ENCODE measurements at places on chromosomes 6 and 20.

- peak; percentile 56 for DNase-seq
Measured at GRCh38 chr6:149896491-149896890, 1.4 kb downstream of the RAET1E start.

GRCh38 chr20:60341062-60341461 is 382.8 kb downstream of the CDH26 start:
- no peak for DNase-seq

GRCh38 chr20:4550740-4551139 is 171.0 kb upstream of the PRND start:
- no peak for DNase-seq

DNA sequence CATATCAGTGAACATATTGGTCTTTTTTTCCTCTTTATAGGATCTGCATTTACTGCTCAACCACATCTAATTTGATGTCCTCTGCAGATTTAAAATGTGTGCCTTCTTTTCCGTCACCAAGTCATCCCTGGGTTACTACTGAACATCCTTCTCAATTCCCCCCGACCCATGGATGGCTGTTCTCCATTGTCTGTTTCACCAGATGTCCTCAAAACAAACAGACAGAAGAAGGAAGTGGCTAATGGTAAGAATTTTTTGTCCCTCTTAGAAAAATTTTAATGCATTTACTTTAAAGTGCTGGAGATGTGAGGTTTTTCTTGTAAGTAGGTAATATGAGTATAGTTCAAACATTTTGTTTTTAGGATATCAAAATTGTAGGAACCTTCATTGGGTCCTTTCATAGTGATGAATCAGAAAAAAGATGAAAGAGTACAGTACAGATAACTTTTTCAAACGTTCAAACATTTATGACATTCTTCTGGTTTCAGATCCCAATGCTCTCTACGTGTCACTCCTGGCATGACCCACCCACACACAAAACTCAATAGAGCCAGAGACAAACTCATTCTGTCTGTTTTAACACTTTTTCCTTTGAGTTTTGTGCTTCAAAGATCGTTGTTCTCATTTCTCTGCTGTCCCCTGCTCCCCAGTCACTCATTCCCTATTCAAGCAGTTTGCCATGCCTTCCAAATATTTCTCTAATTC is 276.4 kb downstream of the PRL start:
- no peak for DNase-seq

DNA sequence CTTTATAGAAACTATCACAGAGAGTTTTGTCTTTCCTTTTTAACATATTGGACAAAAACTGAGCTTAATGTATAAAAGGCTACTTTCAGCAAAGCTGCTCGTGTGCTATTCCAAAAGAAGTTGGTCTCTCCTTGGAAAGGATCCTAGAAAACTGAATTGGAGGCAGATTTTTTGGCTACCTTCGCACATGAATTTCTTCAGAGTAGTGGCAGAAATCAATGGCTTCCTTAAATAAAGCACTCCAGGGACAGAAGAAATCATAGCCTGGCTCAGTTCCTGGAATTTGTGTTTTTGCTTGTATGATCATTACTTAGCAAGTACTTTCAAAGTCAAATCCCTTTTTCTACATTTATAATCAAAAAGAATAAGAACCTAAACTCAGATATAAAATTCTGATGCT is 780.3 kb downstream of the PHF3 start:
- DNase-seq: no peak

Data from bone marrow (tissue), 2 donors.